ENCODE measurements at places on chromosomes 3 and 15. TPM values are rescaled to one million over a fixed set of nuclear protein-coding genes. Genes with fewer than 3 reads are reported as not detected.

DNA sequence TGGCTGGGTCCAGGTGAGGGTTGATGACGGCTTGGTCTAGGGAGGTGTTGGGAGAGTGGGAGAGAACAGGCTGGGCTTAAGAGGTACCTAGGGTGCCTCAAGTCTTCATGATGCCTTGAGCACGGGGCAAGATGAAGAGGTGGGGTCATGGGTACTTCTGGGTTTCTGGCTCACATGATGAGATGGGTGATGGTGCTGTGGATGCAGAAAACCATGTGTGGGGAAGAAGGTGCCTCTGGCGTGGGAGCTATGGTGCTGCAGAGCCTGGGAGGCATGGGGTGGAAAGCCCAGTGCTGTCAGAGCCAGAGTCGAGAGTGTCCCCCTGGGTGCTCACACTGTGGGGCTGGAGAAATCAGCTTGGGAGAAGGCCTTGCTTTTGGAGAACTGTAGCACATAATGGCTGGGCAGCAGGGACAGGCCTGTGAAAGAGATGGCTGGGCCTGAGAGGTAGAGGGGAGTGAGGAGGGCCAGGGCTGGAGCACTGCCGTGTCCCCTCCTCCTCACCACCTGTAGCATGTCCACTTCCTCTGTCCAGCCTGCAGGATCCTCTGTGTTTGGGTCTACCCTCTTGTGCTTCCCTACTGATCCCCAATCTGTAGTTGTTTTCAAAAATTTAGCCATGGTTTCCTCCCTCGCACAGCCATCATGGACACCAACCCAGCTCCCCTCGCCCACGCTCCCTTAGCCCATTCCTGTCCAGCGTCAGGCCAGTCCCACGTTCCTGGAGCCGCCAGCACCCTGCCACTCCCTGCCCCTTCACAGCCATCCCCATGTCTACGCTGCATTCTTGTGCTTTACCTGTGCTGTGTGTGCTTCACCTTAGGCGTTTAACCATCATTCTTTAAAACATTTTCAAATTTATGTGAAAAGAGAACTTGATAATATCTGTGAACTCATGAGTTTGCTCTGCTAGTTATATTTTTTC lies 132.0 kb downstream of the EEFSEC start:
- no peaks in the 10 kb centered on the region for H3K4me1 ChIP-seq
- peaks cover 56% of the 10 kb centered on the region for H3K36me3 ChIP-seq
- no peak overlapping the region for H3K4me3 ChIP-seq
- H3K27me3 ChIP-seq, result no peaks in the 10 kb centered on the region
- DNase-seq, result no peak

- no peak for DNase-seq
- peaks cover 43% of the 10 kb centered on the region for H3K27me3 ChIP-seq
- H3K36me3 ChIP-seq, result no peaks in the 10 kb centered on the region
- H3K4me1 ChIP-seq, result peaks cover 14% of the 10 kb centered on the region
Measured at GRCh38 chr3:190322604-190323245, 479 bp upstream of the CLDN1 start.

DNA sequence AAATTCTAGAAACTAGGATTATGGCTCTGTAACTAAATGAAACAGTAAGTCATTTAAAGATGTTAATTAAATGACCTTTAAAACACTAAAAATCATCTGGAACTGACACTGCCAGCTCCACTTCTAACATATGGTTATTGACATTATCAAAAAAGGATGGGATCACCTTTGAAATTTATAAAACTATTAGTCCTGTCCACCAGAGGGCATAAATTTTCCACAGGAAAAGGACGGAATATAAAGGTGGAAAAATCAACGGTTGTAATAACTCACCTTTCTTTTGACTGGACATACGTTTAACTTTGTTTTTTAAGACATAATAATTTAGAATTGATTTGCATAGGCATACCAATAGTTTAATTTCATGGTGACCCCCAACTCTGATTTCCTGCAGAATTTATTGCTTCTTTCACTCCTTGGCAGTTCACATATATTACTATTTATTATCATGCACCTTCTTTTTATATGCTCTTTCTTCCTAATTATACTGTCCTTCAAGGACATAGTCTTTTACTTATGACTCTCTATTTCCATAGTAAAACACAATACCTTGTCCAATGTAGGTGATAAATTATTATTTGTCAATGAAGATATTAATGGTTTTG lies 345.7 kb downstream of the CADM2 start:
- DNase-seq, result no peak
- no peak overlapping the region for H3K27ac ChIP-seq
- H3K27me3 ChIP-seq, result no peaks in the 10 kb centered on the region

- DNase-seq, result peak; percentile 63
- peak overlapping the region; percentile 71 for H3K4me3 ChIP-seq
- H3K27me3 ChIP-seq, result peaks cover 9% of the 10 kb centered on the region
- H3K36me3 ChIP-seq, result peaks cover 10% of the 10 kb centered on the region
- peak overlapping the region; percentile 35 for H3K27ac ChIP-seq
Measured at GRCh38 chr15:70100474-70101341, 3.0 kb upstream of the TLE3 start.

DNA sequence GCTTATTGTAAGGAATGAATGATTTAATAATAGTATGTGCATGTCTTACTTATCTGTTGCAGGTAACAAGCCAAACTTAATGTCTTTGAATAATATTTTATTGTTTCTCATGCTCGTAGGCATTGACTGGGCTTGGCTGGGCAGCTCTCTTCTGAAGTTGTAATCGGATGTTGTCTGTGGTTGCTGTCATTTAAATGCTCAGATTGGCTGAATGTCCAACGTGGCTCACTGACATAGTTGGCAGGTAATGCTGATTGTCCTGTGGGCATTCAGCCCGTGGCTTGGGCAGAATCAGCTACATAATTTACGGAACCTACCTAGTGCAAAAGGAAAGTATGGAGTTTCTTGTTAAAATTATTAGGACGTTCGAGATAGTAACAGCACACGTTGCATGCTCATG lies 297.4 kb upstream of the GBE1 start:
- no peak overlapping the region for H3K27ac ChIP-seq
- H3K36me3 ChIP-seq, result no peaks in the 10 kb centered on the region
- no peak for DNase-seq
- H3K4me3 ChIP-seq, result no peak overlapping the region

GRCh38 chr3:89173546-89173945 lies 66.1 kb downstream of the EPHA3 start:
- no peak overlapping the region for H3K27ac ChIP-seq
- DNase-seq, result no peak
- no peaks in the 10 kb centered on the region for H3K4me1 ChIP-seq
- H3K27me3 ChIP-seq, result no peaks in the 10 kb centered on the region
- no peaks in the 10 kb centered on the region for H3K36me3 ChIP-seq

DNA sequence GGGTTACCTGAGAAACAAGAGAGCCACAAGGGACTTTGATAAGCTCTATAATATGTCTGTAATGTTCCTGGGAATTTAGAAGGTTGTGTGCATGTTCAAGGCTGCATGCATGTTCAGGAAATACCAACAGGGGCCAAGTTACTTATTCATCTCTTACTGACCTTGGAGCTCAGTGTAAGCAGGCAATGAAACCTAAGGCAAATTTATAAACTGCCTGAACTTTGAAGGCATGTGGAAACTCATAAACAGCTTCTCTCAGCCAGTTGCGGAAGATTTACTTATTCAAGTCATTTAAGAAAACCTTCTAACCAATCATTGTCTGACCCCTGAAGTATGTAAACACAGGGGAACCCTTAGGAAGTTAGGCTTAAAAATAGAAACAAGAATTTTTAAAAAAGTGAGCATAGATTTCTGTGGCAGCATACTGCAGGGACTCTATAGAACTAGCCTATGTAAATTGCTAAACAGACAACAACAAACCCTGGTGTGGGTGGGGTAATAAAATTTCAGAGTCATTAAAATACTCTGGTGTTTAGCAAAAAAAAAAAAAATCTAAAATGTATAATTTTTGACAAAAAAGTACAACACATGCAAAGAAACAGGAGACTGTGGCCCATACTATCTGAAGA lies 57.2 kb downstream of the SLC15A2 start:
- H3K36me3 ChIP-seq, result peaks cover 34% of the 10 kb centered on the region
- no peaks in the 10 kb centered on the region for H3K27me3 ChIP-seq
- H3K27ac ChIP-seq, result no peak overlapping the region
- H3K4me1 ChIP-seq, result peaks cover 5% of the 10 kb centered on the region

DNA sequence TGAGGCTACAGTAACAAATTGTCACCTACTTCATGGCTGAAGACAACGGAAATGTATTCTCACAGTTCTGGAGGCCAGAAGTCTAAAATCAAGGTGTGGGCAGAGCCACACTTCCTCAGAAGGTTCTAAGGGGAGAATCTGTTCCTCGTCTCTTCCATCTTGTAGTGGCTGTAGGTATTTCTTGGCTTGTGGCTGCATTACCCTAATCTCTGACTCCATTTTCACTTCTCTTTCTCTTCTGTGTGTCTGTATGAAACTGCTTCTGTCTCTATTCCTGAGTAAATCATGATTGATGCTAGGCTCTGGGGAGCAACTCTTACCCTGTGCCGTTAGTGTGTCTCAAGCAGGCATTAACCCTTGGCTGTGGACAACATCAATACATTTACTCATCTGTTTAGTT lies 164.7 kb downstream of the SQOR start:
- H3K36me3 ChIP-seq, result no peaks in the 10 kb centered on the region
- H3K4me1 ChIP-seq, result no peaks in the 10 kb centered on the region
- no peak overlapping the region for H3K27ac ChIP-seq
- no peak for DNase-seq

GRCh38 chr3:48596157-48596556 lies 1.0 kb upstream of the COL7A1 start:
- no peak for DNase-seq
- H3K36me3 ChIP-seq, result peaks cover 38% of the 10 kb centered on the region
- H3K27me3 ChIP-seq, result peaks cover 18% of the 10 kb centered on the region
- H3K27ac ChIP-seq, result no peak overlapping the region

GRCh38 chr3:128497305-128498126 lies 4.5 kb upstream of the GATA2 start:
- peak overlapping the region; percentile 74 for H3K4me3 ChIP-seq
- DNase-seq, result peak; percentile 62
- H3K27ac ChIP-seq, result no peak overlapping the region
- peaks cover 10% of the 10 kb centered on the region for H3K4me1 ChIP-seq

- H3K4me1 ChIP-seq, result no peaks in the 10 kb centered on the region
- H3K36me3 ChIP-seq, result no peaks in the 10 kb centered on the region
- H3K27ac ChIP-seq, result no peak overlapping the region
- no peak for DNase-seq
- no peak overlapping the region for H3K4me3 ChIP-seq
Measured at GRCh38 chr3:144259267-144259666, 287.6 kb downstream of the DIPK2A start.

GRCh38 chr3:133049491-133049890 lies 11.3 kb downstream of the TMEM108 start:
- H3K27me3 ChIP-seq, result peaks cover 8% of the 10 kb centered on the region
- H3K36me3 ChIP-seq, result no peaks in the 10 kb centered on the region
- H3K27ac ChIP-seq, result no peak overlapping the region

GRCh38 chr3:142888099-142888480 lies 793 bp downstream of the PCOLCE2 start:
- H3K4me3 ChIP-seq, result peak overlapping the region; percentile 54
- no peak overlapping the region for H3K27ac ChIP-seq
- H3K36me3 ChIP-seq, result no peaks in the 10 kb centered on the region
- no peak for DNase-seq
- peaks cover 7% of the 10 kb centered on the region for H3K4me1 ChIP-seq

DNA sequence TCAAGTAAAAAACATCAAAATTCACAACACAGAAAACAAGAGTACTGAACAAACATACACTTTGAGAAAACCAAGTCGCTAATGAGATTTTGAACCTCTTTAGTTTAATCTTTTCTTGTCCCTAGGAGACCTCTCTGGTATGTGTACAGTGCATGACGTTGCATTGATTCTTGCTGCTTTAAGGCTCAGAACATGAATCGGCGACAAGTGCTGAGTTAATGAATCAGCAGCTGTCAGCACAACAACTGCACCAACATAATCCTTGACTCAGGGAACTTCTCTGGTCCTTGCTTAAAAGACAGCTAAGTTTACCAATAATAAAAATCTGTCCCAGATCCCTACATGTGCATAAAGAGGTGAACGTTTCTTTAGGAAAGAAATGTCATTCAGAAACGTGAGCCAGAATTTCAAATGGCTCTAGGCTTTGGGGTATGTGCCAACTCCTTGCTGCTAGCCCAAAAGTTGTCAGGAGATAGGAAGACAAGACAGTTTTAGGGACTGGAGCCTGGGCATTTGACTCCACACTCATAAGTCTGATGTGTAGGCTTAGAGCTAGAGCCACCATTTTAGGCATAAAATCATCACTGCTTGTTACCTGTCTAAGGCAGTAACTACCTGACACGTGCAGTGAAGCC lies 86.9 kb downstream of the IL5RA start:
- no peaks in the 10 kb centered on the region for H3K36me3 ChIP-seq
- no peak overlapping the region for H3K4me3 ChIP-seq
- peaks cover 9% of the 10 kb centered on the region for H3K27me3 ChIP-seq
- peaks cover under 1% of the 10 kb centered on the region for H3K4me1 ChIP-seq
- DNase-seq, result no peak
- no peak overlapping the region for H3K27ac ChIP-seq

GRCh38 chr3:179811321-179812095 lies 158.7 kb downstream of the USP13 start:
- no peak overlapping the region for H3K27ac ChIP-seq
- no peak overlapping the region for H3K4me3 ChIP-seq
- peaks cover 6% of the 10 kb centered on the region for H3K4me1 ChIP-seq
- no peak for DNase-seq
- peaks cover 2% of the 10 kb centered on the region for H3K27me3 ChIP-seq

- H3K36me3 ChIP-seq, result no peaks in the 10 kb centered on the region
- no peak for DNase-seq
- no peak overlapping the region for H3K4me3 ChIP-seq
- H3K27ac ChIP-seq, result no peak overlapping the region
- H3K27me3 ChIP-seq, result peaks cover 5% of the 10 kb centered on the region
Measured at GRCh38 chr15:71541746-71542145, 268.6 kb upstream of the NR2E3 start.

GRCh38 chr3:8470801-8471200 lies 30.8 kb upstream of the LMCD1 start:
- no peaks in the 10 kb centered on the region for H3K4me1 ChIP-seq
- H3K27ac ChIP-seq, result no peak overlapping the region
- peaks cover 6% of the 10 kb centered on the region for H3K27me3 ChIP-seq

- no peaks in the 10 kb centered on the region for H3K27me3 ChIP-seq
- no peak overlapping the region for H3K27ac ChIP-seq
- H3K4me3 ChIP-seq, result no peak overlapping the region
- no peak for DNase-seq
- H3K4me1 ChIP-seq, result peaks cover 12% of the 10 kb centered on the region
- no peaks in the 10 kb centered on the region for H3K36me3 ChIP-seq
Measured at GRCh38 chr3:153372326-153372725, 210.3 kb downstream of the RAP2B start.

The TGM4 gene
- not detected for total RNA-seq

The MAGI1 gene
- total RNA-seq, result not detected

The RPSA gene
- 2,952 TPM for total RNA-seq

The BNC1 gene
- not detected for total RNA-seq

The STARD9 gene
- 7.1 TPM for total RNA-seq

Data from activated B cell treated with CpG ODN at 0.5 μM for 24 hours (primary cell).